ENCODE measurements at places on chromosomes 5 and 9.

DNA sequence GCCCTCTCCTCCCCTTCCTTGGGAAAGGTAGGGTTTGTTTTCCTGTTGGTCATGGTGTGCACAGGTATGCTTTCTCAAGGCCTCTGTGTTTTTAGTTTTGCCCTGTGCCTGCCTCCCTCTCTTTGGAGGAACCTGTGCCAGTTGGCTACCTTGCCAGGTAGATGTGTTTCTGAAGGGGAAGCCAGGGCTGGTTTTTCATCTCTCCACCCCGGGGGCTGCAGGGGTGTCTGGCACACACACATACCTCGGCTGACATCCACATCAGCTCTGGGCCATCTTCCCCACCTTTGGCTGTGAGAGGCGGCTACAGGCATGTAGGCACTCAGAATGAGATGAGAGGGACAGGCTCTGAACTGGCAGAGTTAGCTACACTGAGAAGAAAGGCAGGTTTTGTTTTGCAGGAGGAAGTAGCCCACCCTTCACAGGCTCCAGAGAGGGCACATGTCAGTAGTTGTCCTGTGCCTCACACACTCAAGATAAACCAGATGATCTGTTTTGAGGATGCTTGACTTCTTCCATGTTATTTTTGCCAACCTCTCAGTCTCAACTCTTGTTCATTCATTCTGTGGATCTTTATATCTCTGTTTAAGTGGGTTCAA lies 9.7 kb downstream of the RGMB start:
- DNase-seq = no peak

DNA sequence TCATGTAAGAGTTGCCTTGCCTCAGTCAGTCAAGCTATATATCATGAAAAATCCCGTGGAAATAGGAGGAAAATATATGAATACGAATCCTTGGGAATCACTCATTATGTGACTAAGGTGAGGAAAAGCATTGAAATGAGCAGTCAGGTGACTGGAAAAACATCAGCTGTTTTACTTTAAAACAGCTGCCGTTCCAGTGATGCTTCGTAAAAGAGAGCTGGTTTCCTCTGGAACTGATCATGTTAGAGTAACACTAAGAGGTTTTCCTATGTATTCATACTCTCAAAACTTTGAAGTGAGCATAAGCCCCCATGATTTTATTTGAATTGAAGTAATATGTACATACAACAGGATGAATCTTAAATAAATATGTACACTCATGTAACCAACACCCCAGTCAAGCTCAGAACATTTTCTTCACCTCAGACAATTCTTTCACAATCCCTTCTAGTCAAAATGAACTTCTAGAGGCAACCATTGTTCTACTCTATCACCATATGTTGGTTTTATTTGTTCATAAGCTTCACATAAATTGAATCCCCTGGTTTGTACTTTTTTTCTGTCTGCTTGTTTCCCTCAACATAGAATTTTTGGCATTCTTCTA lies 107.7 kb downstream of the SLC25A46 start:
- no peak for DNase-seq

- peak; percentile 11 for DNase-seq
These were observed 138.6 kb upstream of the SPEF2 start for GRCh38 chr5:35478856-35479682.

GRCh38 chr9:109182940-109183798 lies 16.1 kb upstream of the FRRS1L start:
- DNase-seq = no peak

DNA sequence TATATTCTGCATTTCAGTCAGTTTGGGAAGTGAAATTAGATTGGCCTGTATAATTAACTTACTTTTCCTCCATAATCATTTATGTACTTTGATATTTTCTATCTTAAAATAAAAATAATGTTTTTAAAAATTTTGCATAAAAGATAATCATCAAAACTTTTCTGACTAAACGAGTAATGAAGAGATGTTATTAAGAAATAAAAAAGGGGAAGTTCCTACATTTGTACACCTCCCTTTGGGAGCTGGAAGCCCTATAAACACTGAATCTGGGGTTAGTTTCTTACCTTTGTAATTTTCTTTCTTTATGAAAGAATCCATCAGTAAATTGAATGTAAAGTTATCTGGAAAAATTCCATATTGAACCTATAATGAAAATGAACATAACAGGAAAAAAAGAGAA lies 86.2 kb downstream of the MRPS27 start:
- DNase-seq = no peak

GRCh38 chr5:156942064-156942463 lies 21.0 kb downstream of the TIMD4 start:
- DNase-seq = no peak

GRCh38 chr9:92736563-92737215 lies 27.9 kb downstream of the BICD2 start:
- DNase-seq = no peak

- DNase-seq = no peak
These were observed 259.2 kb downstream of the SLCO4C1 start for GRCh38 chr5:102036927-102037326.

- peak; percentile 77 for DNase-seq
These were observed 3.1 kb downstream of the IER5L start for GRCh38 chr9:129174724-129175514.

GRCh38 chr5:74132485-74132884 lies 506.5 kb downstream of the ARHGEF28 start:
- DNase-seq = no peak

DNA sequence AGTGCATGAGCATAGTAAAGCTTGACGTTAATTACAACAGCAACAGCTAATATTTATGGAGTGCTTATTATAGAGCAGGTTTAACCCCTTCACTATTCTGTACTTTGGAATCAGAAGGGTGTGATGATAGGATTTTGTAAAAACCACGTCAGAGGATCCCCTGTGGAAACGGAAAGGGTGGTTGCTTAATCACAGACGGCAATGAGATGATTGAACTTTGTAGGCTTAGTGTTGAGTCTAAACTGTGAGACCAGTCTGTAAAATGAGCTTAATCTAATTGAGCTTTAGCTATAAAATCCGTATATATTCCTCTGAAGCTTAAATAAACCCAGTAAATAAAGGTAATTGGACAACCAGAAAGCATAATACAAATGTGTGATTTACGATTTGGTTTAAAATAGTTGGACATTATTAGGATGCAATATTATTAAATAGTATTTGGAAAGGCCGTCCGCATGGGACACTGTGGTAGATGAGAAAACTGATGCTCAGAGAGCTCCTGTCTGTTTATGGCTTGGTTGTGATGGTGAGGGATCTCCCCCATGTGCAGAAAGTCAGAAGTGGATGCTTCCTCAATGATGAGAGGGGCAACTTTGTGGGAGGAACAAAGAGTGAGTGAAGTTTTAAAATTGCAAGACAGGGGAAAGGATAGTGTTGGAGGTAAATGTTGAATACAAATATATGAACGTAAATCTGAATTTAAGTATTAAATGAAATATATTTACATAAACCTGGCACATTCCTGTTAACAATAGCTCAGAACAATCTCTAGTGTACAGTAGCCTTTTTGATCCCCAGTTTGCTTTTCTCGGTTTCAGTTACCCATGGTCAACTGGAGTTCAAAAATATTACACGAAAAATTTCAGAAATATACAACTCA lies 23.4 kb upstream of the SCGB3A2 start:
- DNase-seq = no peak

DNA sequence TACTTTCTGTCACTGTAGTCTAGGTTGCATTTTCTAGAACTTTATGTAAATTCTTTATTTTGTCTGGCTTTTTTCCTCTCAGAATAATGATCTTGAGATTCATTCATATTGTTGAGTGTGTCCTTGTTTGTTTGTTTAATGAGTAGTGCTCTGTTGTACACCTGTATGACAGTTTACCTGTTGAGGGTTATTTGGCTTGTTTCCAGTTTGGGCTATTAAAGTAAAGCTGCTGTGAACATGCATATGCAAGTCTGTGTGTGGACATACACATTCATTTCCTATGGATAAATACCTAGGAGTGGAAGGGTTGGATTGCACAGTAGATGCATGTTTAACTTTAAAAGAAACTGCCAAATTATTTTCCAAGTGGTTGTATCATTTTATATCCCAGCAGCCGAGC lies 30.4 kb downstream of the MVB12B start:
- DNase-seq = no peak

DNA sequence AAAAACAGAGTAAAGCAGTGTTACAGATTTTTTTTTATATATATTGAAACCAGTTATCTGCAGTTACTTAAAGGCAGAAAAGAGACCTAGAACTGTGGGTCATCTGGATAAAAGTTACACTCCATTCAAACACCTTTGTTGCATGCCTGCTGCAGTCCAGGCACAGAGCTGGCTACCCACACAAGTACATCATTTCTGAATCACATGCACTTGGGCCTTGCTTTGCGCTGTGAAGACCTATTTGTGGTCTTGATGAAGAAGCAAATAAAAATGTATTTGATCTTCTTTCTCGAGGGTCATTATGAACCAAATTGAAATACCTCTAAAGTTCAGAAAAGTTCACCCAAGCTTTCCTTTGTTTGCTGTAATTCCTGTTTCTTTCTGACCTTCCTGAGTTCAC lies 503.0 kb upstream of the ZNF608 start:
- no peak for DNase-seq

GRCh38 chr9:2966565-2967300 lies 122.8 kb upstream of the PUM3 start:
- peak; percentile 37 for DNase-seq

DNA sequence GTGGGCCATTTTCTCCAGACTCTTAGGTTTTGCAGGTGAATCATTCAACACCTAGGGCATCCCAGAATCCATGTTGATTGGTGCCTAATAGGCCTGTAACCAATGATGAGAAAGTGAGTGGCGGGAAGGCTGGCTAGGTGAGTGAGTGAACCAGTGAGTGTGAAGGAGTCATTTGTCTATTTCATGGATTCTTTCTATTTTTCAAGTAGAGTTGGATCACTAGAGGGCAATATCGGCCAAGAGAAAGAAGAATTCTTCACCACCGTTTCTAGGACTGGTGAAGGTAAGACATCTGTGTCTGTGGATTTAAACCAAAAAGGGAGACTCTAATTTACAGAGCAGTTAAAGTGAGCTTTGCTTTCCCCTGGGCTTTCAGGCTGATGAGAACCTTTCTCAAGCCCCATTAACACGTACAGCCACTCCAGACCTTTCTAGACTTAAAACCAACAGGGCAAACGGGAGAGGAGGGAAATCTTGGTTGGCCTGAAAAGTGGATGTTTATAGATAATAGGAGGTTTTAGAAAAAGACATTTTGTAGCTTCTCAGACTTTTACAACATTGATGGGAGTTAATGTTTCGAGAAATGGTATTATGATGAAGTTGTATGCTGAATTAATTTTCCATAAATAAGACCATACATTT lies 114.3 kb upstream of the IL12B start:
- peak; percentile 37 for DNase-seq

DNA sequence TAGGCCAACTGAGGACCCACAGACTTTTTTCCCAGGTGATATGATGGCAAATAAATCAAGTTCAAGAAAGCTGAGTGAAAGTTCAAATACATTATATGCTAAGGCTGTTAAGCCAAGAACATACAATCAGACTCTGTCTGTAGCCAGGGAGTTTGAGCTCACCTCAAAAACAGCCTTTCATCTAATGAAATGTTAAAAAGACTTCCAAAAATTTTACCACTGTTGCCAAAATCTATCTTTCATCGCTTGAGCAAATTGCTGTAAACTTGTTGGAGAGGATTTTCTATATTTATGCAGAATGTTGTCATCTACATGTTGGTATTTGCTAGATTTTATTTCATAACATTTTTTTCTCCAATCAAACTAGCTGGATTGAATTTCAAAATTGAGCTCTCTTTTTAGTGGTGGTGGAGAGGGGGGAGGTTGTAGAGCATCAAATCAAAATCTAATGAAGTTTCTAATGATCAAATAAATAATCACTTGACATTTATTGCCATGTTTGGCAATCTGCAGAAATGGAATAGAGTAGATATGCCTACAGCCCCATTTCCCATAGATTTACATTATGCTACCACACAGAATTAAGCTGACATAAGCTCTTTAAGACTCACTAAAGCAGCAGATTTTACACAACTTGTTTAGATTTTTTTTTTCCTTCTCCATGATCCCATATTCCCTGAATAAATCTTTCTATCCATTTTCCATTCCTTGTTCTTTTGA lies 828.9 kb upstream of the ZNF608 start:
- DNase-seq = no peak

- DNase-seq = peak; percentile 69
These were observed 71.3 kb downstream of the TMC1 start for GRCh38 chr9:72592502-72593403.

DNA sequence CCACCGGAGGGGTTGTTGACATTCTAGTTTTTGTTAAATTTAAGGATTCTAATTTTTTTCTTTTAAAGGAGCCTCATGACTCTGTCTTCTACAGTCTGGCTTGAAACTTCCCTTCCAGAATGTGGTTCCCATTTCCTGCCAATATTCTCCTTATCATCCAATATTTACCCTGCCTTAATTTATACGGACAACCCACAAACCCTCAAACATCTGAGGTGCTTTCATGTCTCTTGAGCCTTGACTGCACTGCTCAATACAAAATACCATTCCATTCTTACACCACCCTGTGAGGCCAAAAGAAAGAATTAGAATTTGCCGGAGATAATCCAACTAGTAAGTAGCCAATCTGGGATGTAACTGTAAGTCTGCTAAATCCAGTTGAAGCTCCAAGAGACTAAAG lies 346.5 kb downstream of the SPOCK1 start:
- DNase-seq = no peak

- DNase-seq = no peak
These were observed 25.0 kb downstream of the ECM2 start for GRCh38 chr9:92510747-92511146.

GRCh38 chr9:15135164-15135792 lies 171.7 kb downstream of the TTC39B start:
- peak; percentile 78 for DNase-seq

DNA sequence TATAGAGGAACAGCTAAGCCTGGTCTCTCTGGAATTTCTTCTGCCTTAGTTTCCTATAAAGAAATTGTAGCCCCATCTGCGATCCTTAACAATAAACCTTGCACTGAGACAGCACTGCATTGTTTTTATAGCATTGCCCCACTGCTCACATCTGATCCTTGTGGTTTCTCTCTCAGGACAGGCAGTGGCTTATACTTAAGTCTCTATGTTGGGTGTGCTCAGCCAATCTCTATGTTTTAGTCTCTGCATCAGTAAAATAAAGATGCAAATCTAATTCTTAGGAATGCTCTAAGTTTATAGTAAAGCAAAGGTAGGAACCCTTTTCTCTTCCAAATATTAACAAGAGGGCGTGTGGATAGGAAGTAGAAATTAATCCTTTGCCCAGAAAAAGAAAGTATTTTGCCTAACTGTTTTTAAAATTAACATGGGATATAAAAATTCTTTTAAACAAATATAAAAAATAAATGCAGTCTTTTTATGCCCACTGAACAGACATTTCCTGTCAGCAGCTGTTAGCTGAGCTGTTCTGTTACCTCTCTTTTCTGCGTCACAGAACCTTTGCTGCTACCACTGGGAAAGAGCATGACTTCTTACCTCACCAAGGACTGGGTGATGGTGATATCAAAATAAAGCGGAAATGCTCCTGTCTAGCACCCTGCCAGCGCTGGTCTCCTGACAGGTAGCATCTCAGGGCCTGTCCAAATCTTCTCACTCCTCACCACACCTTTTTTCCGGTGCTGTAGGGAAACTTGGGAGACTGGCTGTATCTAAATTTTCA lies 29.5 kb downstream of the MRPS27 start:
- no peak for DNase-seq

GRCh38 chr5:15371184-15371583 lies 128.8 kb upstream of the FBXL7 start:
- DNase-seq = peak; percentile 79

- DNase-seq = no peak
These were observed 15.9 kb downstream of the HSPB3 start for GRCh38 chr5:54471398-54471797.
